Activated T-cell treated with anti-CD3 and anti-CD28 coated beads for 48 hours (primary cell): ENCODE measurements at places on chromosomes 11 and 22.
A peak's percentile ranks its signal among the peaks of the same experiment; 100 is the strongest.

GRCh38 chr22:42368379-42369249 lies 63.6 kb downstream of the NFAM1 start:
- DNase-seq, result no peak

GRCh38 chr11:111938687-111939160 lies 1.6 kb downstream of the DIXDC1 start:
- no peak for DNase-seq

DNA sequence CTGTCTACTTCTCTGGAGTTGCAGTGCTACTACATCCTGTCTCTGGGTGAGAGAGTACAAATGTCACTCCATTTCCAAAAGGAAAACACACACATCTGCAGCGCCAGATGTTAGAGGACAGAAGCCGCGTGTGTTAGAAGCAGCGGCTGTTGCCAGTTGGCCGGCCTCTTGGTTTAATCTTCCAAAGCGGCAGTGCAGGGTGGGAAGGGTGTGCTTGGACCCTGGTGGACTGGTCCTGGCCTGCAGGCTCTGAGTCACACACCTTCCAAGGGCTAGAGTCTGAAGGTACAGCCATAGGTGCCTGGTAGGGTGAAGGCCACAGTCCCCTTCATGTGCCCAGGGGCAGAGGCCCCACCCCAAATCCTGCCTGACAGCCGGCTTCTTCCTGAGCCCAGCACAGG lies 99.8 kb downstream of the CTTN start:
- no peak for DNase-seq

- DNase-seq, result no peak
Observed at GRCh38 chr22:16969508-16970327, 38.3 kb downstream of the GAB4 start.

GRCh38 chr22:32421484-32421883 lies 9.4 kb upstream of the RTCB start:
- no peak for DNase-seq

DNA sequence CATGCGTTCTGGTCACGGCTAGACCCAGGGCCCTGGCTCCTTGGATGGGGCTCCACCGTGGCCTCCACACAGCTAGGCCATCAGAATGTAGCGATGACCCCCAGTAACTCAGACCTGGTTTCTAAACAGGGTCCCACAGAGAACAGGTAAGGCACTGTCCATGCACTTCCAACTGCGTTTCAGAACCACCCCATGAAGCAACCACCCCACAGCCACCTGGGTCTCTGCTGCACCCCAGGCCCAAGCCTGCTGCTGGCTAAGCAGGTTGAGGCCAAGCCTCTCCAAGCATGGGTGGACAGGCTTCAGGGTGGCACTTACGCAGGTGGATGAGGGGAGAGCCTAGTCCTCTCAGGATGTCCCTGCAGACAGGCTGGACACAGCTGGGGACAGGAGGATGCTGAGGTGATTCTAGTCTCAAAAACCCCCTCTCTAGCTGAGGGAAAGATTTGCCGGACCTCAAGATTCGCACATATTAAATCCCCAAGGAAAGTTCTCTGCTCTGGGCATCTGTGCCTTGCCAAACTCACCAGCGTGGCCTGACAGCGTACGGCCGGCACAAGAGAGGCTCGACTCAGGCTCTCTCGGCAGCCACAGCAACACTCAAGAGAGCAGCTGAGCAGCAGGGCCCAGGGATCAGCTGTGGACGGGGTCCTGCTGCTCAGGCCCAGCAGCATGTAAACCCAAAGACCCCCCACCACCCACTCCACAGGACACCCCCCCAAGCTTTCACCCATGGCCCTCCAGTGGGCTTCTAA lies 141.6 kb downstream of the CRYBB2 start:
- DNase-seq, result no peak

DNA sequence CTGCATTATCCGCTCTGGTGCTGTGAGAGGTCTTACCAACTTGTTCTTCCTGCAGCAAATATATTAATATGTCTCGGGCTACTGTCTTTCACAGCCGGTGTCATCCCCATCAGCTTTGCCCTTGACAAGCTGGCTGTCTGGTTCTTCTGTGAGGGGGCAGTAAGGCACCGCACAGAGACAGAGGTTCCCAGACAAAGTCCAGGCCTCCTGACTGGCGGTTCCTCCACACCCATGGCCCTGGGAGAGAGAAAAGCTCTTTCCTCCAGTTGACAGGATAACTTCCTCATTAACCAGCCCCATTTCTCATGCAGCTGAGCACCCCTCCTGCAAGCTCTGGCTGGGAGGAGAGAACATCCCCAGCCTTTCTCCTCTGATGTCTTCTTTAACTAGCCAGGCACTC lies 212.5 kb upstream of the SEZ6L start:
- DNase-seq, result no peak

GRCh38 chr22:27378311-27378800 lies 423.2 kb downstream of the MN1 start:
- DNase-seq, result no peak

GRCh38 chr22:38745676-38746460 lies 9.9 kb downstream of the SUN2 start:
- no peak for DNase-seq

- no peak for DNase-seq
Observed at GRCh38 chr11:6488821-6489220, 7.5 kb downstream of the TIMM10B start.

- no peak for DNase-seq
Observed at GRCh38 chr22:22123118-22123959, 121.2 kb upstream of the VPREB1 start.

DNA sequence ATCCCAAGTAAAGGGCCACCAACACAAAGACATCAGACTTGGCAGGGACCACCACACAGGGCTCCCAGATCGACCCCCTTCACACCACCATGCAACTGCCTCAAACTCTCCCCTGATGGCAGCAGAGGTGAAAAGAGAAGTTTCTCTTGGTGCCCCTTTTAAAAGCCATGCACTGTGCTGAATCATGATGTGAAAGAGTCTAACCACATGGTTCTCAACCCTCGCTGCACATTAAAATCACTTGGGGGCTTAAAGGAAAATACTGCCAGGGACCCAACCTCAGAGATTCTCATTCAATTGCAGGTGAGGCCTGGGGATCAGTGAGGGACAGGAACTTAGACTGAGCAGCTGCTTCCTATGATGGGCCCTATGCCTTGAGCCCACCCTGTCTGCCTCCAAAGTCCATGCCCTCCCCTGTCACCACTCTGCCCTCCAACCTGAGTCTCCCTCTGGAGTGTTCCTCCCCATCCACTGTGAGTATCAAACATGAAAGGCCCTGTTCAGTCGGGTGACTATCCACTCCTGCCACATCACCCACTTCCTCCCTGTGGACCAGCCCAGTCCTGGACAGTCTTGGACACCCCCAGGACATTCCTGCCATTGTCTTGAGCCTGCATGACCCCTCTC lies 40.8 kb downstream of the PLEKHA7 start:
- no peak for DNase-seq

GRCh38 chr11:99818991-99819390 lies 798.2 kb downstream of the CNTN5 start:
- DNase-seq, result no peak

DNA sequence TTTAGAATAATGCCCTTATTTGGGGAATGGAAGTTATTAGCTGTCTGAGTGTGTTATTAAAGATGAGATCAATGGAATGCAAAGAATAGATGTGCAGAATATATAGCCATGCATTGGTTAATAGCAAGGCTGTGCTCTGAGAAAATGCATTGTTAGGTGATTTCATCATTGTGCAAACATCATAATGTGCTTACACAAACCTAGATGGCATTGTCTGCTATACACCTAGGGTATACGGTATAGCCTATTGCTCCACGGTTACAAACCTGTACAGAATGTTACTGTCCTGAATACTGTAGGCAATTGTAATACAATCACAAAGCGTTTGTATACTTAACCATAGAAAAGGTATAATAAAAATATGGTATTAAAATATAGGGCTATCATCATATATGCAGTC lies 25.5 kb downstream of the SLC5A12 start:
- DNase-seq, result no peak

- DNase-seq, result no peak
Observed at GRCh38 chr11:61861634-61862033, 29.7 kb downstream of the FADS3 start.

GRCh38 chr22:37485395-37486223 lies 575 bp downstream of the MFNG start:
- peak; percentile 23 for DNase-seq

DNA sequence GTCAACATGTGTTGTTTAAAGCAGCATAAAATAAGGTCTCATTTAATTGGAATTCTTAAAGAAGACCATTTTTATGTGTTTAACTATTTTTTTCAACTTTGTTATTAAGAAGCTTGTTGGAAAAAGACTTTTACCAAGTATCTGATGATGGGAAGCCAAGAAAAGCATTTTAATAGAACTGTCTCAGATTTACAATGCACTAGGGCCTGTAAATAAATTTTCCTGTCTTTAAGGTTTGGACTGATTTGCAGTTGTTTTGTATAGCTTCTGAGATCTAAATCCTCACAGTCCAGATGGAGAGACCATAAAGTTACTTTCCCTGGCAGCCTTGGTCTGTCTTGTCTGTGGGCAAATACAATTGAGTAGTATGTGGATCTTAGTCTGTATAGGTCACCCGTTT lies 41.6 kb downstream of the EXT2 start:
- DNase-seq, result no peak

GRCh38 chr11:116073854-116074837 lies 569.9 kb upstream of the CADM1 start:
- DNase-seq, result no peak

DNA sequence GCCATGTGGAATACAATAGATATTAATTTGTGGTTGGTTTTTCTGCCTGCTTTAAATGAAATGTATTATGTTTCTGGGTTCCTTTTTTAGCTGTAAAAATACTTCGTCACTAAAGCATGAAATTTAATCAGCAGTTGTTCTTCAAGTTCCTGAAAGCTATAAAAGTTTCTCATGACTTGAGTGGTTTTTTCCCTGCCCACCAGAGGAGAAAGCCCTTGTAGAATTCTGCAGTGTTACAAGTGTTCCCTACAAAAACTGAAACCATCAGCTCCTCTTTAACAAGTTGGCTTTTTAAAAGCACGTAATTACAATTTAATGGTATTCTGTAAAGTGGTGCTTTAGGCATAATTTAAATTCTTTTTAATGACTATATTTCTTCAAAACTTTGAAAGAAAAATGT lies 56.2 kb downstream of the PANX1 start:
- DNase-seq, result no peak

DNA sequence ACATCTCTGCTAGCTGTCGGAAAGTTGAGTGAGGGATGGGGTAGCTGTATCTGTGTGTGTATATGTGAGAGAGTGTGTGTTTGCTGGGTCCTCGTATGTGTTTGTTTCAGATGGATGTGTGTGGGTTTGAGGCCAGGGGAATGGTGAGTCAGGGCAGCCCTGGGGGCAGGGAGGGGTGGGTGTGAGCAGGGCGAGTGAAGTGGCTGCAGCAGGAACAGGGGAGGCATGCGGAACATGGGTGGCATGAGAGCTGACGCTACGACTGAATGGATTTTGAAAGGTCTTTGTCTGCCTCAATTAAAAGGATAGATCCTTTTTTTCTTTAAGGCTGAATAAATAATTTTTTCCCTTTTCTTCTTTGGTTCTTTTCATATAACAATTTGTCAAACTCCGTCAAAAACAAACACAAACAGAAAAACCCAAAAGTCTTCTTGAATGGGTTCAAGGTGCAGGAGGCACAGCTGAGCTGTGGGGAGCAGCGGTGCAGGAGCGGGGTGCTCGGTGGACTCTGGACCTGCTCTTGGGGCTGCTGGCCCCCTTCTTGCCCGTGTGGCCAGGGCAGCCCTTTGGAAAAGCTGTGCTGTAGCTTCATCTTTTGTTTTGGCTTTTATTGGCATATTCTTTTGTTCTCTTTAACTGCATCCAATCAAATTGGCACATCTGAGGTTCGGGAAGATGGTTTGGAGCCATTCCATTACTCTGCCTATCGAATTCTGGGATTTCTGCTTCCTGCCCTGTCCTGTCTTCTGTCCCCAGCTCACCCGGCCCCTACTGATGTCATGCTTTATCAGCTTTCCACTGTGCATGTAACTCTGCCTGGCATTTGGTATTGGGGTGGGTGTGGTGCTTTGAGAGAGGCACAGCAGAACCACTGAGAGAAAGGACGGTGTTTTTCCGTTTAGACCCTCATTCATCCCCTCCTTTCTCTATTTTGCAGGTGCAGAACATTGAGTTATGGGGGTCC lies 80.1 kb downstream of the ADAMTS15 start:
- DNase-seq, result no peak

DNA sequence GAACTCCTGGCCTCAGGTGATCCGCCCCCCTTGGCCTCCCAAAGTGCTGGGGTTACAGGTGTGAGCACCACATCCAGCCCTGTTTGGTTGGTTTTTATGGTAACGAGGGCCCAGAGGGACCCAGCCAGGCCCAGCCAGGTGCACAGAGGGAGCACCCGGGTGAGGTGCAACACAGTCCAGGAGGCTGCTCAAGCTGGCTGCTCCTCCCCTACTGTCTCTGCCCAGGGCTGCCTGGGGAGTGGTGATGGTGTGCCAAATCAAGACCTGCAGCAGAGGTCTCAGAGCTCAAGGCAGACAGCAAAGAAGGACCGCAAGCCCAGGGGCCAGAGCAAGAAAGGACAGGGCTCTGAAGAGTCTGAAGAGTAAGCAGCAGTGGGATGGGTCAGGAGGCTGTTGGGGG lies 1.4 kb downstream of the TSGA10IP start:
- DNase-seq, result no peak

GRCh38 chr11:34857463-34857862 lies 58.7 kb downstream of the APIP start:
- no peak for DNase-seq

- DNase-seq, result no peak
Observed at GRCh38 chr22:32917577-32918354, 116.3 kb downstream of the TIMP3 start.
